Naive thymus-derived CD4-positive, alpha-beta T cell (primary cell): ENCODE measurements at places on chromosomes 13 and 19.

- no peak for DNase-seq
These were observed 10.4 kb downstream of the HIPK4 start for GRCh38 chr19:40379446-40380198.

- no peak for DNase-seq
These were observed 40.7 kb upstream of the PNMA8B start for GRCh38 chr19:46536391-46536790.

GRCh38 chr13:99335603-99336002 lies 28.4 kb upstream of the GPR183 start:
- DNase-seq = no peak

GRCh38 chr13:101211261-101211660 lies 205.0 kb downstream of the NALCN start:
- DNase-seq = no peak

- no peak for DNase-seq
These were observed at the start of gene FPR1 for GRCh38 chr19:51751655-51752054. Gene FPR1, minus strand, starts transcription at chr19:51751878. Its CDS starts 4,884 bp downstream, at chr19:51746994.

DNA sequence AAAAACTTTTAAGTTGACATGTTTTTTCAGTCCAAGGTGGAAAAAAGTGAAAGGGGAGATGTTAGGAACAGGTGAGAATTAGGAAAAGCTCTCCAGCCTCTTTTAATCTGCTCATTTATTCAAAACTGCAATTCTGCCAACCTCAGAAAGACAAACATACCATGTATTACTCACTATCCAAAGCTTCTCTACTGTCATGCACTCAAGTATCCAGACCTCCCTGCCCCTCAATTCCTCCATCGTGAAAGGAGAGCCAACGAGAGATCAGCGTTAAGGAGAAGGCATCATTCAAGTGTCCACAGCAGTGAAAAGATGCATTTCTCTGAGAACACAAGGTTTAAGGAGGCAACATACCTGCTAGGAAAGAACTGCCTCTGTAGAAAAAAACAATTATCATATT lies 24.5 kb downstream of the DIAPH3 start:
- DNase-seq = no peak

GRCh38 chr13:30457306-30457891 lies 8.3 kb downstream of the HMGB1 start:
- DNase-seq = no peak

DNA sequence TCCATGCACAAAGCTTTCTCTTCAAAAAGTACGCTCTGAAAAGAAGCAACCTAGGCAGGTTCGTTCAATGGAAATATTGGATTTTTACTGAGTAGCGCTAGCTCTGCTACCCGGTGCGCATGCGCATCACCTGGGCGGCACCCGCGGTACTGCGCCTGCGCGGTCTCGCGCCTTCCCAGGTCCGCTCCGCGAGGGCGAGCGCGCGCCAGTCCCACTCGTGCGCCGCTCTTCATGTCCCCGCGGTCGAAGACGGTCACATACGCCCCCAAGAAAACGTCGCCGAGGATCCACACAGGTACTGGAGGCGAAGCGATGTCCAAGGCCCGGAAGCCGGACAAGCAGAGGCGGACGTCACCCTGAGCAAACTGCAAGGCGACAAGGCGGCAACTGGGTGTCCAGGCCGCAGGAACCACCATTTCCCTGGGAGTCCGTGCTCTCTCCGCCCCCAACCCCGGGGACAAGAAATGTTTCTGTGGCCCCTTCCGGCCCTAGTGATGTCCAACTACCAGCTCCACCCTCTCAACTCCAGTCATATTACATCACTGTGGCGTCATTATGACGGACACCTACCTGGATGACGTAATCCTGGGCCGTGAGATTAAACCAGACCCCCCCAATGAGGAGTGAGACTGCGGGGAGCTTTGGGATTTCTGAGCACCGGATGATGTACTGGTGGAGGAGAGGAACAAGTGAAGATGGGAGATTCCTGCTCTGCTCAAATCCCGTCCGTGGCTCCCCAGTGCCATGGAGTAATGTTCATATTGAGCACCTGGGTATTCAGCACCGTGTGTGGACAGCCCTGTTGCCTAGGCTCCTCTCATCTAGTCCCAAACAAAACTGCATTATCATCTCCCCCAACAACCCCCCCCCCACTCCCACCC lies 4.8 kb upstream of the KCNC3 start:
- DNase-seq = no peak

- no peak for DNase-seq
These were observed 23.6 kb upstream of the NDFIP2 start for GRCh38 chr13:79457390-79457789.

- DNase-seq = peak; percentile 78
These were observed at the start of gene MAST1 for GRCh38 chr19:12838182-12838885. Gene MAST1, plus strand, starts transcription at chr19:12838515. Its CDS starts 58 bp downstream, at chr19:12838573.

GRCh38 chr19:56707821-56708220 lies 36.3 kb upstream of the ZNF835 start:
- DNase-seq = no peak

DNA sequence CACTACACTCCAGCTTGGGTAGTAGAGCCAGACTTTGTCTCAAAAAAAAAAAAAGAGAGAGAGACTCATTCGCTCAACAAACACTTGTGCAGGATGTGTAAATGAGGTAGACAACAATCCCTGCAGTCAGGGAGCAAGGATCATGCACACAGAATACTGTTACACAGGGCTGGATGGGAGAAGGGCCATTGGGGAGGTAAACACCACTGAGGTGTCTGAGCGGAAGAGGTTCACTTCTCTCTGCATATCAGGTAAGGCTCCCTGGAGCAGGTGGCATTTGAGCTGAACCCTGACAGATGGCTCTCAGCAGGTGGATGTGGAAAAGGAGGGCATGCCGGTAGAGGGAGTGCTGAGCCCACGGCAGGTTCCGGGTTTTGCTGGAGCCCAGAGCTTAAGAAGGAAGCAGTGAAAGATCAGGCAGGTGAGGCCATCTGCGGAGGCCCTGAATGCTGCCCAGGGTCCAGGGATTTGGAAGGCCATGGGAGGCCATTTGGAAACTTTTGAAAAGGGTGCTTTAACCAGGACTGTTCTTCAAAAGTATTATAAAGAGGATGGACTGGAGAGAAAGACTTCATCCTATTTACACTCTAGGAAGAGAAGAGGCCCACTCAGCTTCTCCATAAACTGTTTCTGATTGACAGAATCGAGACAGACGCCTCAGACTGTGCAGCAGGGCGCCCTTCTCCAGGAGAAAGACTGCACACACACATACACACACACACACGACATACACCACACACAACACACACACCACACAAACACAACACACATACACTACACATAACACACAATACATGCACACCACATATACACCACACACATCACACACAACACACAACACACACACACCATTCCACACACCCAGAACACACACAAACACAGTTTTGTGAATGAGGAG lies 199.4 kb downstream of the USP12 start:
- peak; percentile 25 for DNase-seq

- DNase-seq = no peak
These were observed 125.3 kb downstream of the TSHZ3 start for GRCh38 chr19:31223740-31224534.

- no peak for DNase-seq
These were observed 11.8 kb upstream of the RB1 start for GRCh38 chr13:48291730-48292129.

- DNase-seq = no peak
These were observed 764 bp downstream of the CLEC11A start for GRCh38 chr19:50723735-50724521.

DNA sequence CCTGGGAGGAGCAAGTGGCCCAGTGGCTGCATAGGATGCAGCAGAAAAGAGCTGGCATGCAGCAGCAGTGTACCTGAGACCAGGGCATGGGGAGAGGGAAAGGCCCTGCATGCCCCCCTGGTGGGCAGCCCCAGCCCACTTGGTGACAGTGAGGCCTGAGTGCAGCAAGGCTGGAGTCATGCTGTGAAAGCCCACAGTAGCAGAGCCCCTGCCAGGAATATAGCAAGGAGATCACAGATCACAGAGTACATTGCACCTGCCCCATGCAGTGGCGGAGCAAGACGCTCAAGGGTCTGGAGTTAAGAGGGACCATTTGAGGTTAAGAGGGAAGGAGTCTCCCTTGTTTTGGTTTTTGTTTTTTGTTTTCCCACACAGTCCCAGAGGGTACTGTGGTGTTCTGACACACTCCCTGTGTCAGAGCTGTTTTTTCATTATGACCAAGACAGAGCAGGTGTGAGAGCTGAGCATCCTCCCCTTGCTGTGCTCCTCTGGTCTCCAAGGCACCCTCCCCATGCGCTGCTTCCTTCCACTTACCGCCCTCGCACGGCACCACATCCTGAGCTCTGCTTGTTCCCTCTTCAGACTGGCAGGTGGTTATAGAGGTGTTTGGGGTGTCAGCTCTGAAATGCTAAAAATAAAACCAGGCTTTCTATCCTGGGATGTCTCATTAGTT lies 85.0 kb upstream of the UBL3 start:
- DNase-seq = peak; percentile 84

- no peak for DNase-seq
These were observed 32.2 kb upstream of the GGACT start for GRCh38 chr13:100620792-100621191.

- no peak for DNase-seq
These were observed 121.6 kb downstream of the PTPRS start for GRCh38 chr19:5218963-5219530.

GRCh38 chr13:24459234-24459633 lies 53.3 kb downstream of the PARP4 start:
- no peak for DNase-seq

- peak; percentile 31 for DNase-seq
These were observed 215.2 kb downstream of the NBEA start for GRCh38 chr13:35157143-35157755.

DNA sequence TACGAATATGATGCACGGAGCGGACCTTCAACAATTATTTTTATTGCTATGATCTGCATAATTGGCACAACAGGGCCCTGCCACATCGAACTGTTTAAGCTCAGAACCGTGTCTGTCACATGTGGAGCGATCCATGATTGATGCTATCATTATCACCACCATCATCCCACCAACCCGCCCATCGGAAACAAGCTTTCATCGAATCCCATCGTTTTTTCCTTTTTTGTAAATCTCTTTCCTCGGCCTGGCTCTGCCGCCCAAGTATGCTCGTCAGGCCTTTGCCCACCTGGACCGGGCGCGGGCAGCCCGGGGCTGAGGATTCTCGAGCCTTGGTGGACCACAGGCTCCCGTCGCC lies 533 bp upstream of the DCAF15 start:
- no peak for DNase-seq

- no peak for DNase-seq
These were observed 32.6 kb upstream of the RFC3 start for GRCh38 chr13:33785384-33785783.

DNA sequence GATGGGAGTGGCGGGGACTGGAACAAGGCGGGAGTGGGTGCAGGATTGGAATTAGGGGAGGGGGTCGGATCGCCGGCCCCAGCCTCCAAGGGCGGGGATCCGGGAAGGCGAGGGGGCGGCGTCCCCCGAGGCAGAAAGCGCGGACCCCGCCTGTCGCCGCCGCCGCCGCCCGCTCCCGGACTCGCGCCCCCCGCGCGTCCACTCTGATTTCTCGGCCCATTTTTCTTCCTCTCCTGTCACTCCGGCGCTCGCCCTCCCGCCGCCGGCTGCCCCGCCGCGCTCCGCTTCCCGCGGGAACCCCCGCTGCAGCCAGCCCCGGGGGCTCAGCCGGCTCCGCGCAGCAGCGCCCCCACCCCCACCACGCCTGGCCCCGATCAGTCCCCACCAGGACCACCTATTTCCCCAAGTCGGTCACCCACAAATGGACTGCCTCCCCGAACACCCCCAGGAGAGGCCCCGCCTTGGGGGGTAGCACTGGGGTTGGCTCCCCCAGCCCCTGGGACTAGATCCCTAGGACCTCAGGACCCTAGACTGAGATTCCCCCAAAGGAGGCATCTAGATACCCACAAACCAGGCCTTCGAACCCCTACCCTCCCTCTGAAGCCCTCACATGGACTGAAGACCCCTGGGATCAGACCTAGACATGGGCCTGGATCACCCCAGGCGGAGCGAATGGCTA lies 12.6 kb upstream of the ERFL start:
- DNase-seq = no peak

DNA sequence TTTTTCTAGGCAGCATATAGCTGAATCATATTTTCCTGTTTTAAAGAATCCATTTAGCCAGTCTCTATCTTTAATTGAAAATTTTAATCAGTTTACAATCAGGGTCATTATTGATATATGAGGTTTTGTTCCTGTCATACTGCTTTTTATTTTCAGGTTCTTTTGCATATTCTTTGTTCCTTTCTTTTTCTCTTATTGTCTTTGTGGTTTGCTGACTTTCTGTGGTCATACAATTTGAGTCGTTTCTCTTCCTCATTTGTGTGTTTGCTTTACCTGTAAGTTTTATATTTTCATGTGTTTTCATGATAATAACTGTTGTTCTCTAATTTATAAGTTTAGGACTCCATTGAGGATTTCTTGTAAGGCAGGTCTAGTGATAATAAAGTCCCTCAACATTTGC lies 812.6 kb downstream of the DACH1 start:
- no peak for DNase-seq

- DNase-seq = no peak
These were observed 27.1 kb upstream of the SLC7A9 start for GRCh38 chr19:32896516-32897214.

DNA sequence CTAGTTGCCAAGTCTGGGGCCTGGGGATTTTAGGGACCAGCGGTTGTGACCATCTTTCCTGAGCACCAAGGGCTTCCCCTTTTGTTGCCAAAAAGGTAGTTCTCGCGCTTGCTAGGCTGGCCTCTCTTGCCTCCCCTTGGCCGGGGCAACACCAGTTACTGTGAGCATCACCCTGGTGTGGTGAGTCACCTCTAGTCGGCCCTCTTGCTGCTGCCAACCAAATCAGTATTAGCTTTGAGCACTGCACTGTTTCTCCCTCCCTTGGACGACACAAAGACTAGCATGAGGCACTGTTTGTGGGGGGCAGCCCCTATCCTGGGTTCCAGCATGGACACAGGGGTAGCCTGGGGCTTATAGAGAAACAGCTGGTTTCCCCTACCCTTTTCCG lies 6.9 kb downstream of the SYDE1 start:
- no peak for DNase-seq

- DNase-seq = no peak
These were observed 125.1 kb downstream of the SIPA1L3 start for GRCh38 chr19:38032151-38032550.

DNA sequence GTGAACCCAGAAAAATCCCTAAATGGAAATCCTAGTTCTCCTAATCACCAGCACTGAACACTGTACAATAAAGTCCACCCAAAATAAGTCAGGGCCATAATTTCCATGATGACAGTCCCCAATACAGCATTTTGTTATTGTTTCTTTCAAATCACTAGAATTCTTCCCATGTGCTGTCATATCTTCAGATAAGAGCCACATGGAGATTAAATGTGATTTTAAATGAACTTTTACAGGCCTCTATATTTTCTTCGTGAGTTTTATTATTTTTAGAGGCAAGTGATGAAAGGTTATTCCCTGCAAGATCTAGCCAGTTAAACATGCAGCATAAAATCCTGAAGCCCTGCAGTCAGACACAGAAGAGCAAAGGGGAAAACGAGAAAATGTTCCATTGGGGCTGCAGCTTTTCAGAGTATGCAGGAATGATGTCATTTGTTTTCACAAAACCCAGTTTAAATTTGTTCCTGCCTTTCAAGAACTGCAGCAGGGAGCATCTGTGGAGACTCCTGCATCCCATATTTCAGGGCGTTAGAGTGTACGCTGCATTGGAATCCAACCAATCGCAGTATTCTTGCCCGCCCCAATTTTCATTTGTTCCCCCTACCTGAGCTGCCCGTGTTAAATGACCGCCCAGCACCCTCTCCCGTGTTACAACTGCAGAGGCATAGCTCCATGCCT lies 167.2 kb upstream of the KLF12 start:
- DNase-seq = no peak

- DNase-seq = no peak
These were observed 17.4 kb downstream of the IL12RB1 start for GRCh38 chr19:18069383-18069782.
